ENCODE measurements at places on chromosomes 4 and X.

DNA sequence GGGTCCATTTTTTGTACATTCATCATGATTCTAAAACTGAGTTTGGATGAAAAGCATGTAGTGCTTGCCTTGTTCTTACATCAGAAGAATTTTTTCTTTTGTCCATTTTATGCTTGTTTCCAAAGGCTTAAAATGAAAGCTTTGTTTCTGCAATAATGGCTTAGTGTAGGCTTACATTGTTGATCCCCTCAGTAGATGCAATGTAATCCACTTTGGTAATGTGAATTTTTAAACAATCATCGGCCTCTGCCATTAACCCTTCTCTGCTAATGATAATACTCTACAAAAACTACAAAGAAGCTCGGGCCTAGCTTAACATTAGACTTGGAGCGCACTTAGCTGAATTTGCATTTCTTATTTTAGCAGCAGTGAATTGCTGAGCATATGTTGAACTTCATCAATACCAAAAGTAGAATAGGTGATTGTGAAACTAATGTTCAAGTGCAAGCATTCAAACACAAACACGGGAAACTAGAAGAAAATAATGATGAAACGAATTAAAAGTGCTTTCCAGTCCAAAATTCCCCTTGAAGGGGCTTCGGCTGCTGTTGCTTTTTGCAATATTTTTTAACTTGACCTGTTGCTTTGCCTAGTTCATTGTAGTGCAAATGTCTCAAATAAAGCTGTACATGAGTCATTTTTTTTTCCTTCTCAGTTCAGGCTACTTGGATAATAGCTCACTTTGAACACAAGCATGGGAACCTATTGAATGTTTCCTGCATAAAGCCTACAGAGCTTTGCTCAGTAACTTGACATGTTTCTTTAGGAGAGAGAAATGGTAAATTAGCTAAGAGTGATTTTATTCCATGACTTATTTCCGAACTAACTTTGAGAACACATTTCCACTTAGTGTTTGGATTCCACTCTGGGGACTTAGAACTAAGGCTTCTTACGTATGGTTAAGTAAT lies 66.5 kb downstream of the SLIT2 start:
- no peak for DNase-seq

DNA sequence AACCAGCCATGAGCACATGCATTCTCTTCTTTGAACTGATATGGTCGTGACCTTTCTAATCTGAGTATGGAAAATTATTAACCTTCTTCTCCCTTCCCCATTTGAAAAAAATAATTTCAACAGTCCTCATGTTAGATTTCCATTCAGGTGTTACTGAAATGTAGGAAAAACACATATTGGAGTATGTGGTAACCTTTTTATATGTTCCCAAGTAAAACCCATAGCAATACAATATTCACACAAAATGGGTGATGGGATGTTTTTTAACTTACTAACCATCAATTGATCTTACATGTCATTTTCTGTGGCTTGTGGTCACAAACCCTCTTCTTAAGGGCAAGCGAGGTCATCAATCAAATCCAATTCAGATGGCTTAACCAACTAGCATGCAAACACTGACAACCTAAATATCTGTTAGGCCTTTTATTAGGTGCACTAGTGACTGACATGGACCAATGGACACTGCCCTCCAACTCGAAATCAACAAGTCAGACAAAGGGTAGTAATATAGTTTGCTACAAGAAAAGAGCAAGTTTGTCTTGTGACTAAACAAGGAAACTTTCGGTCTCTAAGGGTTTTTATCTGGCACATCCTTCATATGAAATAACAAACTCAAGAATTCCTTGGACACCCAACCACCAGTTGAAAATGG lies 74.3 kb downstream of the CAMK2D start:
- DNase-seq, result no peak

- no peak for DNase-seq
These were observed 5.2 kb downstream of the TFE3 start for GRCh38 chrX:49037883-49038475.

GRCh38 chr4:64715741-64716140 lies 306.5 kb upstream of the TECRL start:
- DNase-seq, result no peak

DNA sequence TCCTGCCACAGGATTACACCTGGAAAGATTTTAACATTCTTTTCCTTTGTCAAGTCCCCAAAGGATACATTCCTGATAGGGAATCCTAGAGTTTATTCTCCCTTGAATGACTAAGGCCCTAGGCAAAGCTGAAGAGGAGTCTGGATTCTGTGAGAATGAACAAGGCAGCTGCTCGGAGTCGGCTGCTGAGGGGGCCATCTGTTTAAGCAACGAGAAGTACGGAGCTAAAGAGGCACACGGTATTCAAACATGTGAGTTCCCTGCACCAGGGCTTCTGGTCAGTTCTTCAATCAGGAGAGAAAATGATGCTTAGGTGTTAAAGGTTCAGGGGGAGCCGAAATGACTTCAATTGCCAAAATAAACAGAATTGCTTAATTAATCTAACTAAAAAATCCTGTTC lies 97.6 kb downstream of the MGST2 start:
- DNase-seq, result no peak

DNA sequence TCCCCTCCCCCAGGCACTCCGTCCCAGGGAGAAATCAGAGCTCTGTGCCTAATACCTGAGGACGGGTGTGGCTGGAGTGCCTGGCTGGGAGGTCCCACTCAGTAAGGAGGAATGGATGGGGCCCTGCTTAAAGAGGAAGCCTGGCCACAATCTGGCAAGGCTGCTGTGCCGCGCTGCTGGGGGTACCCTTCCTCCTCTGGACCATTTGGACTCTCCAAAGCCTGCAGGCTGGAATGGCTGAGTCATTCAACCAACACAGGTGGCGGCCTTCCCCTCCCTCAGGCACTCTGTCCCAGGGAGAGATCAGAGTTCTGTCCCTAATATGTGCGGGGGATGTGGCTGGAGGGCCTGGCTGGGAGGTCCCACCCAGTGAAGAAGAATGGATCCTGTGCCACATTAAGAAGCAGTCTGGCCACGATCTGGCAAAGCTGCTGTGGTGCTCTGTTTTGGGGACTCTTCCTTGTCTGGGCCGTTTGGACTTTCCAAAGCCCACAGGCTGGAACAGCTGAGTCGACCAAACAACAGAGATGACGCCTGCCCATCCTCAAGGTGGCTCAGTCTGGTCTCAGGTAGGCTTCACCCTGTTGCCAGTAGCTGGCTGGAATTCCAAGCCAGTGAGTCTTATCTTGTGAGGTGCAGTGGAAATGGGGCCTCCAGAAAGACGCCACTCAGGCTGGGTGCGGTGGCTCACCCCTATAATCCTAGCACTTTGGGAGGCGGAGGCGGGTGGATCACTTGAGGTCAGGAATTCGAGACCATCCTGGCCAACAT lies 127.3 kb upstream of the HUWE1 start:
- no peak for DNase-seq
